HFFc6 (cell line): ENCODE measurements at places on chromosomes 2 and 18. TPM values are rescaled to one million over a fixed set of nuclear protein-coding genes. Genes with fewer than 3 reads are reported as not detected.

The ANKRD30BL gene
- total RNA-seq: not detected in 3 replicates

The ALK gene
- total RNA-seq: not detected in 3 replicates

- no peak for DNase-seq
Measured at GRCh38 chr2:219251656-219252055, 1.4 kb upstream of the TUBA4B start.

DNA sequence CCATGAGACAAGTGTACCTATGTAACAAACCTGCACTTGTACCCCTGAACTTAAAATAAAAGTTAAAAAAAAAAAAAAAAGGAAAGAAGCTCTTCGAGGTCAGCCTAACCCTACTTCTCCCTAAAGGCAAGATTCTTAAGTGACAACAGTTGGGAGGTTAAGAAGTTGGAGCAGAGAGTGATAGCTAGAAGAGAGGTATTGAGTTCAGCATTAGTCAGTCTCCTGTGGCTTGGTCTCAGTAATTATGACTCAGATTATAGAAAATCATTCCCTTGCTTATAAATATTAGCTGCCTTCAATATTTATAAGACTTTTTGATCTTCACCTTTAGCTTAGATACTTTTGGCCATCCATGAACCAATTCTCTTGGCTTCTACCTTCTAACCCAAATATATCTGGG, 926.8 kb upstream of the SLC39A10 start:
- DNase-seq: no peak

- peak; percentile 98 for DNase-seq
Measured at GRCh38 chr2:173184031-173185004, 108.7 kb downstream of the MAP3K20 start.

DNA sequence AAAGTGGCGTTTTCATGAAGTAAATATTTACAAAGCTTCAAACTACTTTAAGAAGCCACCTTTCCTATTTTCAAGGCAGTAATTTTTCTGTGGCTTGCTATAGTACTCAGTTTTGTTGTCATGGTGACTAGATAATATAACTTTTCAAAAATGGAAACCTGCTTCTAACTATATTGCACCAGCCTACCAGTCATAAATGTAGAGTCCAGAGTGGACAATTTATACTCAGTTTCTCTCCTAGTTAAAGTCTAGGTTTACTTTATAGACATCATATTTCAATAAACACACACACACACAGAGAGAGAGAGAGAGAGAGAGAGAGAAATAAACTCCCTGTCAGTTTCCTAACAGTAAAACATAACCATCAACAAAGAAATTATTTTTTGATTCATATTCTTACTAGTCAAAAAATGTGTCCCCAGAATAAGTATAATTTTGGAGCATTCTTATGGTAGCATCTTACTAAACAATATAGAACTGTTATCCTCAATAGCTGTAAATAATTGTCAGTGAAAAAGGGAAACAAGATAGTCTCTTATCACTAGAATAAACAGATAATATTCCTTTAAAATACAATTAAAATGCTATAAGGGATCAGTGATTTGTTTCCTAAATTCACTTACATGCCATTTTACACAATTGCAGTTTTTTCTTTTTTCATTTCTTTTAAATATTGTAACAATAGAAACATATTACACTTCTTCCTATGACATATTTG, 163.5 kb upstream of the BOD1L2 start:
- no peak for DNase-seq
